ENCODE measurements at places on chromosomes 7 and 10.

GRCh38 chr7:30869794-30870611, 41.6 kb upstream of the AQP1 start:
- DNase-seq: no peak

DNA sequence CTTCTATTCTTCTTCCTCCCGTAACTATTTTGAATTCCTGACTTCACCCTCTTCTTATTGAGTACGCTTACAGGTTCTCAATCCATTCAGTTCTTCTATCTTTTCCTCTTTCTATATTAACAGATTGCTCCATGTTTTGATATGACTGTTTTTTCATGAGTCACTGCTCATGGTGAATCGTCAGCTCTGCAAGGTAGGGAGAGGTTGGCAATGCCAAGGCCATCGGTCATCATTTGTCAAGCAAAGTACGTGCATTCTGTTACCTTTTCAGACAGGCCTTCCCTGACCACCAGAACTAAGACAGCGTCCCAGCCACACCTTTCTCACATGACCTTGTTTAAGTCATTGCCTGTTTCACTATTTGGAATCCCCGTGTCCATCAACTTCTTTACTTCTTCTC, 1001.9 kb upstream of the SORCS1 start:
- DNase-seq: peak; percentile 3

GRCh38 chr7:37365405-37365804, 83.3 kb downstream of the ELMO1 start:
- DNase-seq: no peak

- DNase-seq: no peak
These were observed 39.8 kb downstream of the ASB4 start for GRCh38 chr7:95525503-95525902.

DNA sequence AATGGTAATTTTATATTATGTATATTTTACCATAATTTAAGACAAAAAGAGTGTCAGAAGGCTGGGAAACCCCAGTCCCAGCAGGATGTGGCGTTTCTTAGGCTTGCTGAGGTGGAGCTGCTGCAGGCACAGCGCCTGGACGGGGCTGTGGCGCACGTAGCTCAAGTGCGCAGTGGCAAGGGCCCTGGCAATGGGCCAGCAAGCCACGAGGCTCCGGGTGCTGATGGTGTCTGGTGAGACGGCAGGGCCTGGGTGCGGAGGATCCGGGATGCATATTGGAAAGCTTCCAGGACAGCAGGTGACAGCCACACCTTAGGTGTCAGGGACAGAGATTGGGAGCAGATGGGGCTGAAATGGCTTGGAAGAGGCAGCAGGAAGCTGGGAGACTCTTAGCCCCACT, 37.2 kb downstream of the CLEC2L start:
- no peak for DNase-seq

- no peak for DNase-seq
These were observed 54.8 kb downstream of the MCU start for GRCh38 chr10:72746426-72747363.

- no peak for DNase-seq
These were observed 21.5 kb downstream of the C10orf53 start for GRCh38 chr10:49700997-49701396.

DNA sequence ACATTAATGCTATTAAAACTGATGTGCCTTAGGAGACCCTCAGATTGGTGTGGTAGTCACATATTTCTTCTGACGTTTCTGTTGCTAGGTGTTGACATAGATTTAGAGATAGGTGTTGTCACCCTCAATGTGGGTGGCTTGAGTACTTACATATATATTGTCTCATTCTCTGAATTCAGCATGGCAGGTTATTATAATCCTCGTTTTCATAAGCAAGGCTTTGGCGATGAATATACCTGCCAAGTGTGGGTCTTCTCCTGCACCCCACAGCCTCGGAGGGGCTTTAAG, 7.0 kb downstream of the FBH1 start:
- DNase-seq: no peak

DNA sequence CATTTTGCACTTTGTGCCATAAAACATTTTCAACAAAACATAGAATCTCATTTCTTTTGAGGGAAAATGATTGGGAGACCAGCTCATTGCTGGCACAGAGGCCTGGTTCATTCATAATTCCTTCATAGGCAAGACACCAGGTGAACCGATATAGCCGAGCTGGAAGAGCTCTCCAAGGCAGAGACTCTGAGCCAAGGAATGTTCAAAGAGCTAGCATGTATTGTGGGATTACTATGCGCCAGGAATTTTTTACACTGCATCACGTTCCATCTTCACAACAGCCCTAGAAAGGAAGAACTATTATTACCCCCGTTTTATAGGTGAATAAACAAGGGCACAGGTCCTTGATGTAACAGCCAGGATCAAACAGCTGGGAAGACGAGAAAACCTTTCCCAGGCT, 2.1 kb upstream of the IL6 start:
- no peak for DNase-seq

DNA sequence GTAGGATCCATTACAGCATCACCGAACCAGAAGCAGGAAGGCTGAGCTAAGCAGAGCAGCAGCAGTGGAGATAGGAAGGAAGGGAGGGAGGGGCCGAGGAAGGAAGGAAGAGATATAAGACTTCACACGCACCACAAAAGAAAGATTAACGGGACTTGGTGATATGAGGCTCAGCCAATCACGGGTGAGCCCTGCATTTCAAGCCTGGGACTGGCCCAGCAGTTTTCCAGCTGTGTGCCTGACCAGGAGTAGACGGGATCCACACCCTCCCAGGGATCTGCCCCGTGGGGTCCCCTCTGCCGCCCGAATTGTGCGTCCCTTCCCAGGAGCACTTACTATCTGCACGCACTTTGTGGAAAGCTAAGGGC, 16.2 kb downstream of the ATG9B start:
- no peak for DNase-seq

DNA sequence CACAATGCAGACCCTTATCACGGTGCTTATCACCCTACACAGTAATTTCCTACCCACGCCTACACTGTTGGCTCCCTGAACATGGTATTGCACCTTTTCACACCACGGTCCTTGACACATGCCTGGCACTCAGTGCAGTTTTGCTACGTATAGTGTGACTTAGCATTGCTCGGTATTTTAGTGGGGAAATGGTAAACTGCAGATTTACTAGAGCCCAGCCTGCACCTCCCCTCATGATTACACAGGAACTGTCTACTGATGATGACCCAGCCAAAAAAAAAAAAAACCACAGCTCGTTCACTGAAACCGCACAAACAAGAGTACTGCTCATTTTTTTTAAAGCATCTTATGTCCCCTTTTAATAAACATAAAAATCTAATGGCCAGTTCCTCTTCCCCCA, 124.2 kb upstream of the ZNF746 start:
- DNase-seq: no peak

GRCh38 chr10:90855126-90855525, 2.7 kb downstream of the HTR7 start:
- no peak for DNase-seq

DNA sequence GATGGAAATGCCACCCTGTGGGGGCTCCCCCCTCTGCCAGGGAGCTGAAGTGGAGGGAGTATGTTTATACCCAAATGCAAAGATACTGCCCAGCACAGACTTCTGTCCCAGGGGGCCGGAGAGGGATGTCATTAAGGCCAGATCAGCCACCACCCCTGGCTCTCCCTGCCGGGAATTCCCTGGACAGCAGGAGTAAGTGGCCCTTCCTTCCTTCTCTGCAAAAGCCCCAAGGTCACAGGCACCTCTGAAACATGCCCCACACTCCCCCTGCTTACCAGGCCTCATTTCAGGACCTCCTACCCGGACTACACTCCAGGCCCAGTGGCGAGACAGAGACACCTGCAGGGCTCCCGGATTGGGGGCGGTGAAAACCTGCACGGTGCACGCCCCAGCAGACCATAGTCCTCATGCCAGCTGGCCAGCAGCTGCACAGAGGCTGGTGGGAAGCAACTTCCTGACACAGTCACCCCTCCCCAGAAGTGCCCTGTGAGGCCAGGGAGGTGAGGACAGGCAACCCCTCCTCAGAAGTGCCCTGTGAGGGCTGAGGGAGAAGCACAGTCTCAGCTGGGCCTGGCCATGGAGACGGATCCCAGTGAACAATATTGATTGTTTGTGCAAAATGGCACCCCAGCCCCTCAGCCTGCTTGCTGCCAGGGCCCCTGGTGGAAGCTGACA, 33.0 kb upstream of the RET start:
- DNase-seq: no peak

- no peak for DNase-seq
These were observed 61.6 kb upstream of the GPR26 start for GRCh38 chr10:123604506-123604905.

DNA sequence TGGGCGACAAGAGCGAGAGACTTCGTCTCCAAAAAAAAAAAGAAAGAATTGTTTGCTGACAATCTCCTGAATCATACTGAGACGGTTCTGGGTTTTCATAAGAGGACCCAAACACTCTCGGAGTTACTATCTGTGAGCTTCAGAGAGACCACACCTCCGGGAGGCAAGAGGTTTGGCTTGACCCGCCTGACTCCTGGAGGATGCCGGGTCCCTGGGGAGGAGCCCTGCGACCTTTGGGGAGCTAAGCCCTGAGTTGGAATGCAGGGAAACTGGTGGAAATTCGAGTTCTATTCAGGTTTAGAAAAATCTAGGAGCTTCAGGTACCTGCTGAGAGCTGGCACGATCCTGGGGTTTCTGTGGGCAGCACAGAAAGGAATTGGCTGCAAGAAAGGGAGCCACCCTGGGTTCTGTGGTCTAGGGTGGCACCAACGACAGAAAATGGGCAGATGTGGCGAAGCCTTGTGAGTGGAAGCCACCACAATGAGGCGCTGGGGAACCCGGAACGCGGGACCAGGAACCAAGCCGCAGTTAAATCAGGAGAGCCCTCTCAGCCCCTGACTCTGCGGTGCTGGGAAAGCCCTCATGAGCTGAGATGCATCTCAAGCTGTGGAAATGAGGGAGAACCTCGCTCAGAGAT, 21.9 kb upstream of the GATAD1 start:
- DNase-seq: no peak

- no peak for DNase-seq
These were observed 161.7 kb upstream of the TPK1 start for GRCh38 chr7:144997512-144997911.

GRCh38 chr10:89556600-89556999, 21.2 kb upstream of the SLC16A12 start:
- DNase-seq: no peak

Data from HCEC 1CT (cell line).